ENCODE measurements at places on chromosomes 16 and 17.

- peaks cover 23% of the 10 kb centered on the region for H3K27me3 ChIP-seq
- H3K4me3 ChIP-seq = peak overlapping the region; percentile 76
- H3K4me1 ChIP-seq = peaks cover 11% of the 10 kb centered on the region
- H3K36me3 ChIP-seq = peaks cover 18% of the 10 kb centered on the region
- DNase-seq = no peak
- no peak overlapping the region for H3K27ac ChIP-seq
Observed at GRCh38 chr17:42779304-42779935, 990 bp upstream of the WNK4 start.

- H3K4me1 ChIP-seq = no peaks in the 10 kb centered on the region
- no peak overlapping the region for H3K27ac ChIP-seq
- DNase-seq = no peak
Observed at GRCh38 chr16:79843631-79844043, 243.1 kb upstream of the MAF start.

DNA sequence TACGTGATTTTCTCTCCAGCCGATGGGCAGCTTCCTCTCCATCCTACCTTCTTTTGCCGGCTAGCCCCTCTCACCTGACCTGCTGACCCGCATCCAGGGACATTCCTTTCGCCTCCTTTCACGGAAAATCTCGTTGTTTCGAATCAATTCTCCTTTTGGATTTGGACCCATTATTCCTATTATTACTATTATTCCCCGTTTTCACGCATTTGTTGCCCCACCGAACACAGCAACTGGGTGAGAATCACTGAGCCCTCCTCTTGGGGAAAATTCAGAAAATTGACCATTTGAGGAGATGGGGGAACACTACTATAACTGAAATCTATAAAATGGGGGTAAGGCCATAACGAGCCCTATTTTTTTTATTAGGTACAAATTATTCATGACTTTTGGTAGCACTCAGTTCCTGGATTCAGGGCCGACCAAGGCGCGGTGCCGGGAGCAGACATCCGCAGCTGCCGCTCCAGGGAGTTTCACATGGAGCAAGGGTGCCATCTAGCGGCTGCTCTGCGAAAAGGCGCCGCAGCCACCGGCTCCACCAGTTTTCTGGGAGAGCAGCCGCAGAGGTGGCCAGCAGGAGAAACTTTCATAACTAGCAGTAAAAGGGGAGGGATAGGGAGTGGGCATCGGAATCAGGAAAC, 3.3 kb upstream of the HOXB8 start:
- H3K4me3 ChIP-seq = peak overlapping the region; percentile 19
- DNase-seq = peak; percentile 95
- no peak overlapping the region for H3K27ac ChIP-seq
- no peaks in the 10 kb centered on the region for H3K4me1 ChIP-seq
- no peaks in the 10 kb centered on the region for H3K36me3 ChIP-seq
- H3K27me3 ChIP-seq = peaks cover 98% of the 10 kb centered on the region

DNA sequence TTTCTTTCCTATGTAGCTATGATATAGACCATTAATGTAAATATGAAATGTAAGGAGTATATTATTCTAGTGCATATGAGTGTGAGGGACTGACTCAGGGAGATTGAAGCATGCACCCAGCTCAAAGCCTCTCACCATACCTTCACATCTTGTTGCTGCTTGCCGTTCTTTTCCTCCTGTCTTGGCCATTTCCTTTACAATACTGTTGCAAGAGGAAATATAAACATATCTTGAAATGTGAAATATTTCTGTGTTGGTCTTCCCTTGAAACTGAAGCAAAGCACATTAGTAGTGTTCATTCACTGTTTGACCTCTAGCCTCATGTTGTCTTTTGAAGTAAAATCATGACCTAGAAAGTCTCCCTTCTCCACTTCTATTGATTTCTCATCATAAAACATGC, 46.6 kb downstream of the PHKB start:
- no peaks in the 10 kb centered on the region for H3K4me1 ChIP-seq
- H3K36me3 ChIP-seq = peaks cover 4% of the 10 kb centered on the region

DNA sequence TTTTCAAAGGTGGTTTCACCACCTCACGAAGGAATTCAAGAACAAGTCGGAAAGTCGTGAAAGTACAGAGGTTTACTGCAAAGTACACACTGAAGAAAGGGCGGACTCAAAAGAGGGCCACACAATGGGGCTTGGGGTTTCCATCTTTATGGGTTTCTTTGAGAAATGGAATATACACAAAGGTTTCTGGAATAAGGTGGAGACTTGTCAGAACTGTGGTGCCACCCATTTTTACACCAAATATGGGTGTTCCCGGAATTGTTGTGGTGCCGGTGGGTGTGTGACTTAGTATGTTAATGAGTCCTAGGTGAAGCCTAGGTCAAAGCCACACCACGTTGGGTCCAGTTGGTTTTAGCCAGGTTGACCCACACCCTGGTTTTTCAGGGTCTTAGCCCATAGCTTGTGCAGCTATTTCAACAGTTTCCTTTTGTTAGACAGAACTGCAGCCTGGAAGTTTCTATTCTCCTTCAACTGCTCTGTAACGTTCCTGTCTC, 567 bp upstream of the GCSH start:
- H3K4me1 ChIP-seq = no peaks in the 10 kb centered on the region
- H3K27ac ChIP-seq = no peak overlapping the region
- no peak for DNase-seq
- peaks cover 6% of the 10 kb centered on the region for H3K36me3 ChIP-seq
- H3K27me3 ChIP-seq = no peaks in the 10 kb centered on the region

DNA sequence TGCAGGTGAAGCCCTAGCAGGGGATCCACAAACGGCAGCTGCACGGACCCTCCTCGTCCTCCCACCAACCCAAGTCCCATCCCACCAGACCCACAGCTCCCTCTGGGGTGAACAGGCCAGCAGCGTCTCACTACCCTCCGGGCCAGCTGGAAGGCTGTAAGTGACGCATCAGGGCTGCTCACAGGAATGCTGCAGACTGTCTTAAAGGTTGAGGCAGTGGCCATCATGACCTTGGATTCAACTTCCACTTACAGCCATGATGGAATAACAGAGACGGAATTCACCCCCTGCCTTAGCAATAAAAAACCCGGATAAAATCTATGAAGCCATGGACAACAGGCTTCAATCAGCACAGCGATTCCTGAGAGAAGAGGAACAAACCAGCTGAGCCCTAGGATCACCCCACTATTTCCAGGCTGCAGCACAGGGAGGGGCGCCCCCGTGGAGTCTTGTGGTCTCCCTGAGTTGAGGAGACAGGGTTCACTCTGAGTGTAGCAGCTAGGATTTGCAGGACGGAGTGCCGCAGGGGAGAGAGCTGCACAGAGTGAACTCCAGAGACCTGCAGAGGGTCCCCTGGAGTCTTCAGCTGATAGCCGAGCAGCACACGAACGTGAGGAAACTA, 10.5 kb downstream of the FAM83G start:
- no peak overlapping the region for H3K27ac ChIP-seq
- H3K4me1 ChIP-seq = no peaks in the 10 kb centered on the region
- no peaks in the 10 kb centered on the region for H3K27me3 ChIP-seq
- H3K36me3 ChIP-seq = no peaks in the 10 kb centered on the region
- DNase-seq = no peak

GRCh38 chr17:6109536-6109935, 39.4 kb downstream of the WSCD1 start:
- H3K27ac ChIP-seq = no peak overlapping the region
- no peak overlapping the region for H3K4me3 ChIP-seq
- no peak for DNase-seq
- H3K36me3 ChIP-seq = no peaks in the 10 kb centered on the region

- no peaks in the 10 kb centered on the region for H3K36me3 ChIP-seq
- no peaks in the 10 kb centered on the region for H3K4me1 ChIP-seq
- DNase-seq = no peak
- no peak overlapping the region for H3K27ac ChIP-seq
- no peaks in the 10 kb centered on the region for H3K27me3 ChIP-seq
- H3K4me3 ChIP-seq = no peak overlapping the region
Observed at GRCh38 chr16:31440516-31441184, 1.9 kb downstream of the ZNF843 start.

Data from H1 (cell line).